ENCODE measurements at places on chromosomes 1 and 21. TPM values are rescaled to one million over a fixed set of nuclear protein-coding genes. Genes with fewer than 3 reads are reported as not detected.
A peak's percentile ranks its signal among the peaks of the same experiment; 100 is the strongest.

AGMAT gene
- total RNA-seq: 9.7 TPM

DNA sequence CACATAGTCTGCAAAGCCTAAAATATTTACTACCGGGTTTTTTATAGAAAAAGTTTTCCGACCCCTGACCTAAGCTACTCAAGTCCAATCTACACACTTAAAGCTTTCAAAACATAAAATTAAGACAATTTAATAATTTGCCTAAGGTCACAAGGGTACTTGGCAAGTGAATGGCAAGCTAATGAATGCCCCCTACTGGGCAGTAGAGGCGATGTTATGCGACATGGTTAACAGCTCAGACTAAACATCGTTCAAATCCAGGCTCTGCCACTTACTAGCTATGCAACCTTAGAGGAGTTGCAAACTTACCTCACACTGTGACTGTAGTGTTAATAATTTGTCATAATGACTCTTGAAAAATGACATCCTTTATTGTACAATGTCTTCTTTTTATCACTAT, 317.2 kb upstream of the NFIA start:
- no peak for ATAC-seq

DNA sequence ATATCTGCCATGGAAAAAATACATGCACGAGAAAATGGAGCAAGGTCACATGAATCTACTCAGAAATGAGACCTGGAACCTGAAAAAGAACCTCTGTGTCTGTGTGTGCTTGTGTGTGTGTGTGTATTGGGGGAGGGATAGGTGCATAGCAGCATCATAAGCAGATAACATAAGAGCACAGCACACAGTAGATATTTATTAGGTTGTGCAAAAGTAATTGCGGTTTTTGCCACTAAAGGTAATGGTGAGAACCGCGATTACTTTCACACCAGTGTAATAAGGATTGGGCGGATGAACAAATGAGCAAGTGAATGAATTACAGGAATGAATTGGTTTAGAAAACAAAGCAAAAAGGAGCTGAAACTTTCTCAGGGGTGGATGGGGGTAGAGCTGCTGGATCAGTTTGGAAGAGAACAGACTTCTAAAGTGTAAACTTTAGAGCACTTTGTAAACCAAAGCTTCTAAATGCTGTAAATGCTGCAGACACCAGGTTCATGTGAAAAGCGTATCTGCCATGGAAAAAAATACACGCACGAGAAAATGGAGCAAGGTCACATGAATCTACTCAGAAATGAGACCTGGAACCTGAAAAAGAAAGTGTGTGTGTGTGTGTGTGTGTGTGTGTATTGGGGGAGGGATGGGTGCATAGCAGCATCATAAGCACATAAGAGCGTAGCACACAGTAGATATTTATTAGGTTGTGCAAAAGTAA, 156.9 kb downstream of the TOMM20 start:
- ATAC-seq: peak; percentile 37

DNA sequence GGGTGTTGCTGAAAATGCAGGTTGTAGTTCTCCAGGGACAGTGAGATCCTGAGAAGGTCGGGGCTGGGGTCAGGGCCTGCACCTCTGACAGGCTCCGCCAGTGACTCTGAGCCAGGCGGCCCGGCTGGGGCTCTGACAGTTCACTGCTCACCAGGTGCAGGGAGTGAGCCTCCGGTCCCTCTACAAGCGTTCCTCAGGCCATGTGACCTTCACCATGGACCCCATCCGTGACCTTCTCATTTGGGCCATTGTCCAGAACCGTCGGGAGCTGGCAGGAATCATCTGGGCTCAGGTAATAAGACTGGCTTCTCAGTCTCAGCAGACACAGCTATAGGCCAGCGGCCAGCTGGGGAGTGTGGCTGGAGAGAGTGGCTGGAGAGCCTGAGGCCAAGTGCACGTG, 41.8 kb downstream of the TRPM2 start:
- ATAC-seq: no peak

GRCh38 chr21:43812957-43813655, 23.7 kb downstream of the RRP1 start:
- ATAC-seq: no peak

EVA1C gene
- total RNA-seq: 10.0 TPM

DNA sequence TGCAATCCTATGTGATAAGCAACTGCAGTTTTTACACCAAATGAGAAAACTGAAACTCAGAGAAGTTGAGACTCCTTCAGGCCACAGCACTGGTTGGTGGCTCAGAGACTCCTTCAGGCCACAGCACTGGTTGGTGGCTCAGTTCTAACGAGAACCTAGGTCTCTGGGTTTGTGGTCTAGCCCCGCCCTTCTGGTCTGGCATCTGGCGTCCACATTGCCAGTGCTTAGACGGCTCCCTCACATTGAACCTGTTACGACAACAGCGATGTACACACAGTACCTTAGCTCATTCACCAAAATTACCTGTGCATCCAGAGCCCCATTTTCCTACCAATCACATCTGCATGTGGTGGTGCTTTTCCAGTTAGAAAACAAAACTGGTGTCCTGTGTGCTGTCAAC, 66.1 kb downstream of the NID1 start:
- peak; percentile 84 for ATAC-seq

- no peak for ATAC-seq
These were observed 82.7 kb downstream of the TAS1R2 start for GRCh38 chr1:18776777-18777176.

DNA sequence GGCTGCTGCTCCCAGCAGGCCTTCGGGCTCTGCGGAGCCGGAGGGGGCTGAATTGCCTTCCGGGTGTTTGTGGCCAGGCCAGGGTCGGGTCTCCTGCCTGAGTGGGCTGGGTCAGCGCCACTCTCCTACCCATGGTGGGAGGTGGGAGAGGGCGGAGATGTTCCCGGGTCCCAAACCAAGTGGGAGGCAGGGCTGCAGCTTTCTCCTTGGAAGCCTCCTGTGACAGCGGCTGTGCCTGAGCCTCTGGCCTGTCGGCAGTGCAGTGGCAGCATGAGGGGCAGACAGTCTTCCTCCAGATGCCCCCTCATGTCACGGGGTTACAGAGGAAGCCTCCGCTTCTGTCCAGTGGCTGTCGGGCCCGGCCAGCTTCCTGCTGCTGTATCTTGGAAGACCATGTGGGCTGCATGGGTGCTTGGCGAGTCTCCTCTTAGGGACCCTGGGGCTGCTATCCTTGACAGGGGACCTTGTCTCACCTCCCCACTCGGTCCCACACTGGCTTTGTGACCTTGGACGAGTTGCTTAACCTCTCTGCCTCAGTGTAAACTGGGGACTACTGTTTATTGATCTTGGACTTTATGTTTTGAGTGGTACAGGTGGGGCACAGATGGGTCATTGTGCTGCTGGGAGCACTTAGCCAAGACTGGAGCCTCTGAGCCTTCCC, 4.3 kb downstream of the SKI start:
- no peak for ATAC-seq

DNA sequence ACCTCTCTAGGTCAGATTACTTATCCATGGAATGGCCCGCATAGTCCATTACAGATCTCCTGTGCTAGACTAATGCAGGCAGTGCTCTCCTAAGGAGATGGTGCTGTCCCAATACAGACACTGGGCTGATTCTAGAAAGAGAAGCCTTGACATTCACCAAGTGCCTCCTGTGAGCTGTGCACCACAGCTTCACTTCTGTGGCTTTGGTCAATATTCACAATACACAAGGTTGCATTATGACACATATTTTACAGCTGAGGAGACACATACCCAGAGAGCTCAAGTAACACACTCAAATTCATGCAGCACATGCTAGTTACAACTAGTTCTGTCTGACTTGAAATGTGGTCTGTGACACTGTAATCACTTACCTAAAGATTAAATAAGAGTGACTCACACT, 59.4 kb upstream of the LRRC8B start:
- ATAC-seq: peak; percentile 95

DNA sequence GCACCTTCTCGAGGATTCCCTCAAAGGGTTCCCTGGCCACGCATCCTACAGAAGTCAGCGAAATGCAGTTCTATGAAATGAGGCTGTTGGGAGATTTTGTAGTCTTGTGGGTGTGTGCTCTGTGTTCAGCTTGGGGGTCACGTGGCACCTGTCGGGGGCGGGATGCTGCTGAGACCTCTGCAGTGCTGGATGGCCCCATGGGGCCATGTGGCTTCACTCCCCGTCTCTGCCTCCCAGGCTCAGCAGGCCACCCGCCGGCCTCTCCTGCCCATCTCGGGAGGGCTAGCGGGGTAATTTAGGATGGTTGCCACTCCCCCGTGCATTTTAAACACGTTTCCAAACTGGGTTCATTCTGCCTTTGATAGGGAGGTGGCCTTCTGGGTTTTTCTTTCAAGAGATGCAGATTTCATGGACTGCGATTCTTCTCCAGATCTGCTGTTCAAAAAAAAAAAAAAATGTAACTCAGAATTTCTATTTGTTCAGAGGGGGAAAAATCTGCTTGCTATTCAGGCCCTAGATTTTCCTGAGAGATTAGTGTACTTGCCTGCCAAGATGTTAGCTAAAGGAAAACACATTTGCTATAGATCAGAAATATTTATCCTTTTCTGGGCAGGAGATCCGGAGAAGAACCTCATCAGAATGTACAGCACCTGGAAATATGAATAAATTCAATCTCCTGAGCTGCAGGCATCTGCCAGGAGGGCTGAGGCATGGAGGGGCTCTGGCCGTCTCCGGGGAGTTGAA, 277.2 kb upstream of the VAMP3 start:
- no peak for ATAC-seq

DNA sequence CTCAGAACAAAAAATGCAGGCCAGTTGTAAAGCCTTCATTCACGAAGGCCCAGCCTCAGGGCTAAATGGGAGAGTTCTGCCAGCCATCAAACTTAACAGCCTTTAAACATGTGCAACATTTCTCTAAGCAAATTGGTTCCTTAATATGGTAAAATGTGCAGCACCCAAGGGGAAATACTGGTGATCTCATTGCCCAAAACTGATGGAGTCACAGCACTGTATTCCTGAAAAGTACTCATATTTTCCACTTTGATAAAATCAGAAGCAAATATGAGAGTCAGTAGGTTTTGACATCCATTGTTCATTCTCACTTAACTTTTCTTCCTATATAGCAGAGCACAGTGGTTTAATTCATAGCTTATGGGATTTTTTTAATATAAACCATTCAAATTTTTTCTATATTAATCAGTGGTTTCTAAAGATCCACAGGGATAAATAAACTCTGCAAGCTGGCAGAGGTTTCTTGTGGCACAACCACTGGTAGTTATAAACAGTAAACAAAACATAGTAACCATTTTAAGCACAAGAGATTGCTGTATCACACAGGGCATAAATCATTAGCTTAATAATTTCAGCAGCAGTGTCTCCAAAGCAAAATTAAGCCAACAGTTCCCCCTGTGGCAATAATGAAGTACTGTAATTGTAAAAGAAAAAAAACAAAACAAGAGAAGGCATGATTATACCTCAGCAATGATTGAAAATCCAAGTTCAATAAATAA, 106.9 kb upstream of the LYPLAL1 start:
- ATAC-seq: peak; percentile 32
